ENCODE measurements at places on chromosomes 16 and 17. TPM values are rescaled to one million over a fixed set of nuclear protein-coding genes. Genes with fewer than 3 reads are reported as not detected.

- no peak for DNase-seq
Measured at GRCh38 chr16:4426021-4426684, 485 bp downstream of the DNAJA3 start.

GRCh38 chr17:48152289-48152688, 44.7 kb downstream of the SNX11 start:
- no peak for DNase-seq

DNA sequence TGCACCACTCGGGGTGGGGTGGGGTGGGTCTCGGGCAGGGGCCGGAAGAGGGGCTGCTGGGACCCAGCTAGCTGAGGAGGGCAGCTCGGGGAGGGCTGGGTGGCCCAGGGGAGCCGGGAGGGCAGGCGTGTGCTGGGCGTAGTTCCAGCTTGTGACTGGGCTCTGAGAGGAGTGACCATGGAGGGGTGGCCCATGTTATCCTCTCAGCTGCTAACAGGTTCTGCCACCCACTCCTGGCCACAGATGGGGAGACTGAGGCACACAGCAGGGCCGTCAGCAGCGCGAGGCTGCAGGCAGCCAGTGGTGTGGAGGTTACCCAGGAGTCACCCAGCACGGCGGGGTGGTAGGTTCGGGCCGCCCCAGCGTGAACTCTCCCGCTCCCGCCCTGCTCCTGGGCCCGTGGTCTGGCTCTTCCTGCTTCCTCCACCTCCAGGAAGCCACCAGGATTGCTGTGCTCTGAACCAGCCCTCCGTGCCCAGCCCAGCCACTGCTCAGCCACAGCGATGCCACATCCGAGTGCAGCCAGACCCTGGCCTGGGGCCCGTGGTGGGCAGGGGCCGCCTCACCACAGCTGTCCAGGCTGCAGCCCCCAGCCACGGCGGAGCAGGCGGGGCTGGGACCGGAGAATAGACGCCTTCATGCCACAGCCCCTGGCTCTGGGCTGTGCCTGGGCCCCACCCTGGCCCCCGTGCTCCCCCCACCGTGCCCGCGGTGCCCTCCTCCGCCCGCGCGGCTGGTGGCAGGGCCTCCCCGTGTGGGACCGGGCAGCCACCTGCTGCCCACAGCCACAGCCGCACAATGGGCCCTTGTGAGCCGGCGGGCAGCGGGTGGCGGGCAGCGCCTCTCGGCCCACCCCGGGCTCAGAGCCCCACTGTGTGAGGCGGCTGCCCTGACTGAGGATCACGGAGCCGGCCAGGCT, 26.3 kb upstream of the SSTR5 start:
- DNase-seq: no peak

DNA sequence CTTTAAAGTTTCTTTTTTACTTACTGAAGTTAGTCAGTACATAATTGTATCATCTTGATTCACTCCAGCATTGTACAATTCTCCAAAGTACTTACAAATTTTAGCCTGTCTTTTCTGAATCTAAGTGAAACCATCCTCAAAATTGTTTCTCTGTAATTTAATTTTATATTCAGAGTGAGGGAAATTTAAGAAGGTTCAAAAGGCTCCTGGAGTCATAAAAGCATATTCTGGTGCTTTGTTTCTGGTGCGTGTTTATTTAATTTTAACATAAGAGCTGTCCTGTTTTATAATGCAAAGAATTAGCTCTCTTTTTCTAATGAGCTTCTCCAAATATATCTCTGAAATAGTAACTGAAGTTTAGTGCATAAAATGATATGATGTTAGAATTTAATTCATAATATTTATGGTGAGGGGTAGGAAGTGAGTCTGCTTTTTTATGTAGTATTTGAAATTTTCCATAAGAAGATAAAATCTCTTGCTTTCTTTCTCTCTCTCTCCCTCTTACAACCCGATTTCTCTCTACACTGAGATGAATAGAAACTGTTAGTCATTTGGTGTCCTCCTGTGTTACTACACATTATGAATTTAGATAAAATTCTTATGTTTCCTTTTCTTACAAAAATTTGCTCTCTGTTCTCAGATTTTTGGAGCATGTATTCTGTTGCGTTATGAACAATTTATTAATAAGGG, 339.8 kb downstream of the BCAS3 start:
- no peak for DNase-seq

Gene RNU2-1
- total RNA-seq: 12,300 TPM

DNA sequence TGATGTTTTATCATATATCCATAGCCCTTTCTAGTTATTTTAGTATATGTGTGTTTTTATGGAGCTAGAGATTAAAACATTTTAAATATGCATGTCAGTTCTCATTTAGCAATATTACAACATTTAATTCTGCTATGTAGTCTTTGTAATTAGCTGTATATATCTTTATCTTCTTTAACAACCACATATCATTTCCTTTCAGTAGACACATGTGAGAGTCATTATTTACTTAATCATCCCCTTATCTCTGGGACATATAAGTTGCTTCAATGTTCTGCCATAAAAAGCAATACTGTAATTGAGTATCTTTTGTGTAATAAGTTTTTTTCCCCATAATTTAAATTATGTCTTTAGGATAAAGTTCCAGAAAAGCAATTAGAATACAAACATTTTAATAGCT, 52.0 kb upstream of the CLEC3A start:
- no peak for DNase-seq

DNA sequence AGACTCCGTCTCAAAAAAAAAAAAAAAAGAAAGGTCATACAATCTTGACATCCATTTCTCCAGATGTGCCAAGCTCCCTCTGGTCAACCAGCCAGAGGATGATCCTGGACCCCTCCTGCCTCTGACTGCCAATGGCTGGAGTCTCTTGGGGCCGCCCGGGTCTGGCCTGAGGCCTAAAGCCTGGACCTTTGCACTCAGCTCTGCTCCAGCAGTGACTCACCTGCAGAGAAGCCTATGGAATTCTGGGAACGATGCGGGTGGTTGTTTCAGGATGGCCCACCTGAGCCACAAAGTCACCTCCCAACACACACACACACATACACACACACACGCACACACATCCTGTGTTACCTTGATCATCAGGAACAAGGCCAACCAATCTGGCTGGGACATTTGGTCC, 64.0 kb upstream of the DNAH17 start:
- no peak for DNase-seq

Gene GUCY2D
- 0.38 TPM for total RNA-seq

GRCh38 chr17:40778461-40778860, 3.9 kb downstream of the KRT27 start:
- DNase-seq: no peak

DNA sequence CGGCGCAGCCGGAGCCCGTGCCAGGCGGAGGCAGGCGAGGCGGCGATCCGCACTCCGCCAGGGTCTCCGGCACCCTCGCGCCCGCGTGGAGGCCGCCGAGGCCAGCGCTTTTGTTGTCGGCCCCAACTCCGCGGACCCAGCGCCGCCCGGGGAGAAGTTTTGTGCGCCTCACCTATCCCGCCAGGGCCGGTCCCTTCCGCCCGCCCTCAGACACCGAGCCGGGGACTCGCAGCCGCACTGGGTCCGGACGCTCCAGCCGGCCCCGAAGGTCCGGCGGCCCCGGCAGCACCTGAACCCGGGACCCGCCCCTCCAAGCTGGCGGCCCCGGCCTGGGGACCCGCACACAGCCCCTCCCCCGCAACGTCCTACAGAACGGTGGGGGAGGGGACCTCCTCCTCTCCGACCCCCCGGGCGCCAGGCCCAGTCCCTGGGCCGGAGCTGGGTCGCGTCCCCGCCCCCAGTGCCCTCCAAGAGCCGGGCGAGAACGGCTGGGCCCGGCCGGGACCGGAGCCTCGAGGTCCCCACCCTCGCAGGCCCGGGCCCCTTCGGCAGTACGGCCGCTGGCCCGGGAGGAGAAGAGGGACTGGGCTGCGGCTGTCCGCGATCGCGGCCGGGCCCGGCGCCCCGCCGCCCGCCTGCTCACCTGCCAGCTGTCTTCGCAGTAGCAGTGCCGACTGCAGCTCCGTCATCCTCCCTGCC, 698 bp downstream of the UBE2G1 start:
- DNase-seq: peak; percentile 51

DNA sequence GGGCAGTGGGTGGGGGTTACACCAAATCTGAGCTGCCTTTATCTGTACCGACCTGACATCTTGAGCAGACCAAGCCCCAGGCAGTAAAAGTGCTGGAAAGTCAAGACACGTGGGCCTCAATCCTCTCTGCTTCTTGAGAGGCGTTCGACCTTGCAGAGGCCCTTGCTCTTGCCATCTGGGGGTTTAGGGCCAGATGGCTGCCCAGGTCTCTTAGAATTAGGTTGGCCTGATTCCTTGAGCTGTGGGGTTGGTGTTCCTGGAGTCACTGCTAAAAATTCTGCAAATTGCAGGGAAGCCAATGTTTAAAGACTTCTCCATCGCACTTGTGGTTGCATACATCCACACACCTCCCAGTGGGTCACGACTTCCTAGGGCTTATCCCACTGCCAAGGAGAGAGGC, 238.2 kb upstream of the ASIC2 start:
- no peak for DNase-seq

- no peak for DNase-seq
Measured at GRCh38 chr17:27506348-27507218, 50.3 kb downstream of the KSR1 start.

Gene CCP110
- 7.9 TPM for total RNA-seq

- peak; percentile 66 for DNase-seq
Measured at GRCh38 chr17:64411999-64412771, 21.5 kb upstream of the PECAM1 start.

GRCh38 chr17:82923366-82924113, 83.7 kb upstream of the ZNF750 start:
- no peak for DNase-seq
